ENCODE measurements at places on chromosomes 3 and 15. TPM values are rescaled to one million over a fixed set of nuclear protein-coding genes. Genes with fewer than 3 reads are reported as not detected.

DNA sequence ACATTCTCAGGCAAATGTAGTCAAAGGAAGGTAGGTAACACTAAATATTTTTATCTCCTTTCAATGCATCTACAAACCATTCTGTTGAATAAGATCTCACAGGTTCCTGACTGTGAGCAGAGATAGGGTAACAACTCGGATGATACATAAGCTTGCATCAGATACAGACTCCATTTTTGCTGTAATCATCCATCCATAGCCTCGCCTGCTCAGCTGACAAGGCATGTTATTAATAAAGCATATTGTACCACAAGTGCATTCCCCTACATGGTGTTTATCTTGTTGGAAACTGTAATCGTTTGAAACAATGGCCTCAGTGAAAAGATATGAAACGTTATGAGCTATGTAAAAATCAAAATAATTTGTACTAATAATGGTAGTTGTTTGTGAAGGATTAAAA lies 35.4 kb upstream of the TCF12 start:
- DNase-seq, result no peak

DNA sequence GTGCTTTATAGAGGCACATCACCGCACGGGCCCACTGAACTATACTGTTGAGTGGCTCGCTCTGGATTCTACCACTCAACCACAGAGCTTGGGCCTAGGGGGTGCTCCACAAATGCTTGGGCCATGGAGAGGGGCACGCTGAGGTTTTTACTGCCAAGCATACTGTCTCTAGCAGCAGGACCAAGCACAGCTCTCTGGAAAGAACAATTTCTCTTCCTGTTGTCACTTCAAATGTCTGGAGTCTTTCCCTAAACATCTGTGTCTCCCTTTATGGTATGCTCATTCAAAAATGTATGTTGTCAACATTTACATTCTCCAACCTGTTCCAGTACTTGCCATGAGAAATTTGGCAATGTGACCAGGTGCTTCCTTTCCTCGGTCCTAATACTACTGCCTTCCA lies 114.7 kb upstream of the TPM1 start:
- DNase-seq, result no peak

- no peak for DNase-seq
Observed at GRCh38 chr15:51620641-51621040, 1.9 kb downstream of the DMXL2 start.

DNA sequence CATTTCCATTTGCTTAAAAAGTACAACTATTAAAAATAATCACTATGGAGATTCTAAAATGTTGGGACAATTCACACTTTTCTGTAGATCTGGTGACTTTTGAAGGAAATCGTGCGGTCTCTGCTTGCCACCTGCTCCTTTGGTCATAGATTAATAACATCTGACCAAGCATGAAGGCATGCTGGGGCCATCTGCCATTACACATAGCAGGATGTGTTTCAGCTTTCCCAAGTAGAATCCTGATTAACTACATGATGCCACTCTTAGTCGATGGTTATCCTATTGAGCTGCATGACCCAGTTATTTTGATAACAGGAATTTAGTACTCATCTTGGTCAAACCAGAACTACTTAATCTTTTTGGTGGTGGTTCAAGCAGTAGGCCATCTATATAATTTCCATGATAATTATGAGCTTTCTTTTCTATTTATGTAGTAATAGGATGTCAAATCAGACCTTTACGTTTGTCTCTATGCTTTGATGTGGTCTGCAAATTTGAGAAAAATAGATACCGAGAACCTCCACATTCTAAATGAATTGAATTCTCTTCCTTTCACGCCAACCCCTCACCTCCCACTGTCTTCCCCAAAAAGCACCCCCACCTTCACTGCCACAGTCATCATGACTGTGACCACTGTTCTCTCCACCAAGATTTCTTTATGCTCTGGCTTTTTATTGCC lies 158.1 kb downstream of the DIPK2A start:
- no peak for DNase-seq

DNA sequence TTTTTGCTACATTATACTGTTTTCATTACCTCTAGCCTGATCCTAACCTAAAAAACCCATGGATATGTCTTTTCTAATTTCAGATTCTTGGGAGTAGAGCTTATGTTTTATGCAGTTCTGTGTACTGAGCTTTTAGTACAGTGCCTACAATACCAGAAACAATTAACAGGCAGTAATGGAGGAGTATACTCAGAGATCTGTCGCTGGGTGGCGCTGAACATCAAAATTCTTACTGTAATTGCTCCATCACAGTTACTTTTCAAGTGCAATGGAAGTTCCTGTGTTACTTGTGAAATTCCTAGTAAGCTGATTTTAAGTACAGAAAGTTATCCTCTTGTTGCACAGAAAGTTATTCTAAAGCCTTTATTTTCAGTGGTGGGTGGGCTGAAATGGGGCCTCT lies 66.9 kb downstream of the RNF13 start:
- DNase-seq, result peak; percentile 28

DNA sequence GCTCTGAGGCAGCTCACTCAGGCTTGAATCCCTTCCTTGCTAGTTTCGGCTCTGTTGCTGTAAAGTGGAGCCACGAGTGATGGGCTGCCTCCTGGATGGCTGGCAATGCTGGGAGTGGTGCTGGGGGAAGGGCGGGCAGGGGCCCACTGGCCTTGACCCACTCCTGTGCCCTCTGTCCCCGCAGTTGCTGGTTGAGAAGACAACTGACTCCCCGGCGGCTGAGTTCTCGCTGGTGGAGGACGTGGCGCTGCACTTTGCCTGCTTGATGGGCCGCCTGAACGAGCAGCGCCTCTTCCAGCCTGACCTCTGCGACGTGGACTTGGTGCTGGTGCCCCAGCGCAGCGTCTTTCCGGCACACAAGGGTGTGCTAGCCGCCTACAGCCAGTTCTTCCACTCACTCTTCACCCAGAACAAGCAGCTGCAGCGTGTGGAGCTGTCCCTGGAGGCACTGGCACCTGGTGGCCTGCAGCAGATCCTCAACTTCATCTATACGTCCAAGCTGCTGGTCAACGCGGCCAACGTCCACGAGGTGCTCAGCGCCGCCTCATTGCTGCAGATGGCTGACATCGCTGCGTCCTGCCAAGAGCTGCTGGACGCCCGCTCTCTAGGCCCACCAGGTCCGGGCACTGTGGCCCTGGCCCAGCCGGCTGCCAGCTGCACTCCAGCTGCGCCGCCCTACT lies 4.7 kb downstream of the ZBTB47 start:
- no peak for DNase-seq

- no peak for DNase-seq
Observed at GRCh38 chr3:25153136-25153535, 274.9 kb upstream of the RARB start.

GRCh38 chr15:39792844-39793335 lies 10.2 kb upstream of the FSIP1 start:
- no peak for DNase-seq

GRCh38 chr3:188348435-188349244 lies 194.7 kb downstream of the LPP start:
- DNase-seq, result peak; percentile 86

DNA sequence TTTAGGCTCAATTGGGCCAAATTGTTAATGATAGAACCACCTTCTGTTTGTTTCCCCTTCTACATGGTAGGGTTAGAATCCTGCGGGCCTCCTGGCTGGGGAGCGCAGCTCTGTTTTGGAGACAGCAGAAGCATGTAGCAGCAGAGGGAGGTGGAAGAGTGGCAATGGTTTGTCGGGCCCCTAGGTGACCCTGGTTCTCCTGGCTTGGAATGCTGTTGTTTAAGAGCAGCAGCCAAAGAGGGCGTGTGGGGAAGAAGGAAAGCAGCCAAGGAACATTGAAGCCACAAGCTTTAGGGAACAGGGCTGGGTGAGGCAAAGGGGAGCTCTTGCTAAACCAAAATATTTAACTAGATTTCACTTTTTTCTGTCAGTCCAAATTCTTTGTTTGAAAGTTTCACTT lies 213.7 kb upstream of the NR2E3 start:
- DNase-seq, result no peak

DNA sequence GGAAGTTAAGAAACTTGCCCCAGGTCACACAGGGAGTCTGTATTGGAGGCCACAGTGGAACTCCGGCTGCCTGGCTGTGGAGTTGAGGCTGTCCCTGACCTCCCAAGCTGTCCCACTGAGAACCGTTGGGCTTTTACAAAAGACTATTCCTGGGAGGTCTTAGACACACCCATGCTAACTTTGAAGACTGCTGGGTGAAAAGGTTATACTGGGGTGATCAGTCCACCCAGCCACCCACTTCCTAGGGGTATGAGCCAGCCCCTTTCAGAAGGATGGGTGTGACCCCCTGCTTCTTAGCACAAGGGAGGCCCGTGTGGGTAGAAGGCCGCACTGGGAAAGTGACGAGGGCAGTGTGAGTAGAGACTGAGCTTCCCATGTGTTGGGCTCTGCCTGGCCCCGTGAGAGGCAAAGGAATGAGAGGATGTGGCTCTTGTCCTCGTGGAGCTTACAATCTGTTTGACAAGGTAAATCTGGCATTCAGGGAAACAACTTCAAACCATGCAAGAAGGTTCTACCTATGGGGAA lies 19.0 kb downstream of the MRAS start:
- no peak for DNase-seq

- DNase-seq, result no peak
Observed at GRCh38 chr3:71316066-71316777, 267.3 kb downstream of the FOXP1 start.

DNA sequence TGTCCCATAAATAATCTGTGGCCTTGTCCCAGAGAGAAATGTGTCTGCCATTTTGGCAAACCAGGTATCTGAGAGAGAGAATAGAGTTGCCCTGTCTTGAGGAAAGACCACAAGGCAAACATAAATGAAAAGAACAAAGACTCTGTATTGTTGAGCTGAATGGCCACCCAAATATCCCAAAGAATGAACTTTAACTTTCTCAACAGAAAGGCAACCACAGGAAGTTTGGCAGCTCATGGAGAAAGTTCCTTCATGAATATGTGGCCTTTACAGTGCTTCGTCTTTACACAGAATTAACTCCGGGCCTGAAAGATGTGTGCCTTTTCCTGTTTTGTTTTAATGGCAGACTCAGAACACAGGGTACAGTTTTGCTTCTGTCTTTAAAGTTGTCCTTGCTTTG lies 41.4 kb upstream of the THBS1 start:
- DNase-seq, result no peak

DNA sequence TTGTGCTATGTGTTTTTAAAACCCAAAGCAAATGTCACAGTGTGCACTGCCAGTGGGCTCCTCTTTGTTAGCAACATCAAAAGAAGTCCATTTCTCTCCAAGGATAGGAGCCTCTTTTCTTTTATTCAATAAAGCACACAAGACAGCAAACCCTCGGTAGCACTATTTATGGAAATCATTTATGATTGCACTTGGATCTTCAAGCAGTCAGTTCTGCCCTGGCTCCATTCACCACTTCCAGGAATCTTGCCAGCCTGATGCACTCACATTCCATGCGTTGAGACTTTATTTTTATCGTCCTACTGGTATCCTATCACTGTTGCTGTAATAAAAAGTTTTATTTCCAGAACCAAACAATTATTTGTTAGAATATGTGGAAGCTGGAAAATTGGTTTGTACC lies 412.1 kb downstream of the TBL1XR1 start:
- DNase-seq, result no peak

DNA sequence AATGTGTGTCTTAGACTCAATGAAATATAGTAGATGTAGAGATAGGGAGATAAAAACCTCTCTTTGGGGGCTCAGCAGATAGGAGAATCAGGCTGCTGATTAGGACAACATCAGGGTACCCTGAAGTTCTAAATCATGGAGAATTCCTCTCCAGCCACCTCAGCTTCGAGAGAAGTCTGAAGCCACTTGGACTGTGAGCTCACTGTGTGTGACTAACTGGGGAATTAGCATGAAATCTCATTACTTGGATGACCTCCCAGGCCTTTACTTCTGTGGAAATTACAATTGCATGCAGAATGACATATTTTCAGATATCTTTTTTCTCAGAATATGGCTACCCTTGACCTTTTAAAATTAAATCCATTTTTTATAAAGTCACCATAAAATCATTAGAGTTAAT lies 128.0 kb upstream of the MRPL3 start:
- DNase-seq, result no peak

- peak; percentile 63 for DNase-seq
Observed at GRCh38 chr3:52128118-52128683, 26.0 kb downstream of the POC1A start.

DNA sequence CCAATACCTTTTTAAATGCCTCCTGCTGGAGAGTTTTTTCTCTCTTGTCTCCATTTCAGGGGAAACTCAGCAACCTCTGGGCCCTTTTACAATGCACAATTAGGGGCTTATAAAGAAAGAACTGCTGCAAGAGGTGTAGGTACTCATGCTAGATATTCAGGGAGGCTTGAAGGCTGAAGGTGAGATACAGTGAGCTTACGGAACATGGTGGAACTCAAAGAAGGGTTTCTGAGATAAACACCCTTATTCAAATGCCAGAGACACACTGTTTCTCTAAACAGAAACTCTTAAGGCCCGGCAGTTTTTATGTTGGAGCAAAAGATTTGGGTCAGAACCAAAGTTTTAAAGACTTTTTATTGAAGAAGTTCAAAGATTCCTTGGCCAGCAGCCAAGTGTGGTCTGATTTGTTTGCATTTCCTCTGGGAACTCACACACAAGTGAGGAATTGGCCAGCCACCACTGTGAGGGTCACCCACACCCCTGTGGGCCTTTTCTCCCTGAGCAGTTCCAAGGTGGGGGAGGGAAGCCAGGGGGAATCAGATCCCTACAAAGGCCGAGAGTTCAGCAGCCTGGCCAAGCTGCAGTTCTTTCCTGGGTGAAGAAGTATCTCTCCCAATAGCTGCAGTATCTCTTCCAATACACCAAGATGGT lies 47.8 kb downstream of the TNFAIP8L3 start:
- no peak for DNase-seq

Gene QARS1
- 279 TPM for total RNA-seq

Gene LRRC49
- 62.0 TPM for total RNA-seq

Gene CHRD
- under 0.01 TPM for total RNA-seq

Gene EFCAB12
- not detected for total RNA-seq

Gene TMEM45A
- 10.5 TPM for total RNA-seq

Gene DISP2
- total RNA-seq, result 2.2 TPM

Gene CFAP20DC
- 8.6 TPM for total RNA-seq

Gene HRH1
- total RNA-seq, result 3.2 TPM

Gene ARL14
- 0.21 TPM for total RNA-seq
